ENCODE measurements at places on chromosomes 2 and 18. TPM values are rescaled to one million over a fixed set of nuclear protein-coding genes. Genes with fewer than 3 reads are reported as not detected.

- DNase-seq = no peak
These were observed 658.0 kb upstream of the CDH2 start for GRCh38 chr18:28834889-28835288.

DNA sequence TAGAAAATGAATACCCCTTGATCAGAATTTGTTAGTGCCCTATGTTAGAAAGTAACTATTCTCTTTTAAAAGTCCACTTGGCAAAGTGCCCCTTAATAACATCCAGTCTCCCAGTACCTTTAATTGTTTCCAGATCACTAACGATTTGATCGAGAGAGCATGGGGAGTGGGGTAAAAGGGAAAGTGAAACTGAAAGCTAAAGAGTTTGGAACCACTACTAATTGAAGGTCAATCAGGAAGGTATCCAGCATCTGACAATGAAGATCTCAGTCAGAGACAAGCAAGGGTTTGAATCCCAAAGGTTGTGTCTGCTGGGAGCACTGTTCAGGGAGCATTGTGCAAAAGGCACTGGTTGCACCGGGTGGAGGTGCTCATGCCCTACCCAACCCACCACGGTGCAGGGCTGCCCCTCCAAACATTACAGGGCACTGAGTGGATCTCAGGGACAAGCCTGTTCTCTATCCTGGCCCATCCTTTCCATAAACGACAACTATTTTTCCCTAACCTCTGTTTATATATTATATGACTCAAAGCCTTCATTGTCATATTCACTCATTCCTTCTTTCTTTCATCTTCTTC, 14.6 kb upstream of the RIT2 start:
- DNase-seq = no peak

DNA sequence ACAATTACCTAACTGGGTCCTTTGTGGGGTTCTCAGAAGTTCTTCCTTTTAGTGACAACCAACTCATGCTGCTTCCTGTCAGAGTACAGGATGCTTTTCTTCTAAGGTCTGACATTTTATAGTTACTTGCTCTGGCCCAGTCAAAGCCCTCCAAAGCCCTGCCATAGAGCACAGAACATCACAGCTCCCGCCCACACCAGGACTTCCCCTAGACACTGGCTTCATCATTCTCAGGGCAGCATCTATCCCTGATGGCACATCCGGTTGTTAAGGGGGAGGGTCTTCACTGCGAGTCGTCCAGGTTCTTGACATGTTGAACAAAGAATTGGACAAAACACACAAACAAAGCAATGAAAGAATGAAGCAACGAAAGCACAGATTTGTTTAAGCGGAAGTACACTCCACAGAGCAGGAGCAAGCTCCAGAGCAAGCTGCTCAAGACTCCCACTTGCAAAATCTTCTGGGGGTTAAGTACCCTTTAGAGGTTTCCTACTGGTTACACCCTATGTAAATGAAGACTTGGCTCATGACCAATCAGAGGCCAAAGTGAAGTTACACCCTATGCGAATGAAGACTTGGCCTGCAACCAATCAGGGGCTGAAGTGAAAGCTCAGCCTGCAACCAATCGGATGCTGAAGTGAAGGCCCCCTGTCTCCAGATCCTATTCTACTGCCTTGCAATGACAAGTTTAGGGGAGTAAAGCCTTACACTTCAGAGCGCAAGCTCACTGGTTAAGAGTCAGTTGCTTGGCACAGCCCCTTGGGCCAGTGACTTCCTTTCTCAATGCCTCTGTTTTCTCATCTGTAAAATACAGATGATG, 79.0 kb downstream of the HDAC4 start:
- DNase-seq = no peak

- no peak for DNase-seq
These were observed 1125.0 kb upstream of the CELF4 start for GRCh38 chr18:38690626-38691025.

DNA sequence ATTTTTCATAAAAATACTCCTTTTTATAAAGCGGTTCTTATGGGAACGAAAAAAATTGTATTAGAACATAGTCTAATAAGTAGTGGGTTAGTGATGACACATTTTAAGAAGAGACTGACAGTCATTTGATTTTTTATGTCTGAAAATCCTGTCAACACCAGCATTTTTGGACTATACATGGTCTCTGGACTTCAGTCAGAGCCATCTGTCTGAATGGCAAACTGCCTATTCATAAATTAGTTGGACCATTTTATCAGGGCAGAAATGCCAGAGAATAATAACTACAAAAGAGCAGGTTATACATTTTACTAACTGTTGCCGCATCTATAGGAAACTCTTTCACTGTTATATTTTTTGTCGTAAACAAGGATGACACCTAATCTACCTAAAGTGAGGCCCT, 437.6 kb downstream of the ZNF804A start:
- no peak for DNase-seq

DNA sequence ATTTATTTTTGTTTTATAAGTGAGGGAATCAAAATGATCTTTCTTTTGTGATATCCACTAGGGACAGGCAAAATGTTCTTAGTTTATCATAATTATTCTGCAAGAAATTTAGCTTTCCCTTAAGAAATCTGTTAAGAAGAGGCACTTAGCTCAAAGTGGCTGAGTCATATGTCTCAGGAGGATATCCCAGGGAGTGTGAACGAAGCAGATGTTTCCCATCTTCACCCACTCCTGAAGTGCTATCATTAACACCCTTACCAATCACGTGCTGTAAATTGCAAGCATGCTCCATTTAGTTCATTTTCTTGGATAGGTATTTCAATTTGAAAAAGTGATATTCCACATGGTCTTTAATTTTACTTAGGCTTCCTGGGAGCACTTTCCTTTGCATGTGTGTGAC, 774.3 kb upstream of the TMEFF2 start:
- no peak for DNase-seq

- no peak for DNase-seq
These were observed 40.7 kb downstream of the SLC4A1AP start for GRCh38 chr2:27704342-27704876.

GRCh38 chr18:21903709-21904108, 163.1 kb downstream of the MIB1 start:
- no peak for DNase-seq

DNA sequence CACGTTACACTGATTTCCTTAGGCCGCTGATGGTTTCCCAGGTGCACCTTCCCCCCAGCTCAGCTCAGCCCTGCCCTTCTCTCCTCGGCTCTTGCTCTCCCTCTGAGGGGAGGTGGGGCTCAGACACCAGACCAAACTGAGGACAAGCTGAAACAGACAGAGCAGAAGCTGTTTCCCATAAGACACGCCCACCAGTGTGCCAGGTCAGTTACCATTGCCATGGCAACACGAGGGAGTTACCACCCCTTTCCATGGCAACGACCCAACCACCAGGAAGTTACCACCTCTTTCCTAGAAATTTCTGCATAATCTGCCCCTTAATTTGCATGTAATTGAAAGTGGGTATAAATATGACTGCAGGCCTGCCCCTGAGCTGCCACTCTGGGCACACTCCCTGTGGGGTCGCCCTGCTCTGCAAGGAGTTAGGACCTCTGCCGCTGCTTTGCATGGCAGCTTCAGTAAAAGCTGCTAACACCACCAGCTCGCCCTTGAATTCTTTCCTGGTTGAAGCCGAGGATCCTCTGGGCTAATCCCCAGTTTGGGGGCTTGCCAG, 120.9 kb upstream of the SMIM21 start:
- DNase-seq = no peak

DNA sequence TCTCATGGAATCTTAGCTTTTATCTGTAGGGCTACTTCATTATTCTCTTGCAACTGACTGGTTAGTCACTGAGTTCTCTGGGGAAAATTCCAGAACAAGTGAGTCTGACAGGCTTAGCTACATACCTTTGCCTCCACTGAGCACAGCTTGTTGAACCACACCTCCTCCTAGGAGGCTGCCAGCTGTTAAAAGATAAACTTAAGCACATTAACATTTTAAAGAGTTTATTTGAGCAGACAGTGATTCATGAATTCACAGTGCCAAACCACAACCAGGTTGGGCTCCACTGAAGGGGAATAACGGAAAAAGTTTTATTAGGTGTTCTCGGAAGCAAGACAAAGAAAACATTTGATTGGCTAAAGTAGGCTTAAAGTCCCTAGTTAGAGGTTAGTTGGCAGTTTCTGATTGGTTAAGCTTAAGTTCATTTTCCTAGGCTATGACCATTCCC, 12.5 kb upstream of the SLC38A11 start:
- no peak for DNase-seq

GRCh38 chr2:29281916-29282247, 166.7 kb downstream of the CLIP4 start:
- no peak for DNase-seq

- no peak for DNase-seq
These were observed 220.9 kb downstream of the LDLRAD4 start for GRCh38 chr18:13439461-13439860.

Gene PLEK
- 138 TPM for total RNA-seq

Gene ABCB11
- not detected for total RNA-seq

Gene KCNG2
- not detected for total RNA-seq

Gene TCF4
- total RNA-seq = 270 TPM

Gene HOXD3
- total RNA-seq = not detected

Gene NEUROD1
- not detected for total RNA-seq

Gene CFAP221
- not detected for total RNA-seq
